ENCODE measurements at places on chromosomes 1 and 21. TPM values are rescaled to one million over a fixed set of nuclear protein-coding genes. Genes with fewer than 3 reads are reported as not detected.

GRCh38 chr1:152164517-152165136, 5.6 kb upstream of the RPTN start:
- no peaks in the 10 kb centered on the region for H3K4me1 ChIP-seq
- H3K27ac ChIP-seq, result no peak overlapping the region
- no peak for DNase-seq
- no peaks in the 10 kb centered on the region for H3K36me3 ChIP-seq
- no peak overlapping the region for H3K4me3 ChIP-seq

DNA sequence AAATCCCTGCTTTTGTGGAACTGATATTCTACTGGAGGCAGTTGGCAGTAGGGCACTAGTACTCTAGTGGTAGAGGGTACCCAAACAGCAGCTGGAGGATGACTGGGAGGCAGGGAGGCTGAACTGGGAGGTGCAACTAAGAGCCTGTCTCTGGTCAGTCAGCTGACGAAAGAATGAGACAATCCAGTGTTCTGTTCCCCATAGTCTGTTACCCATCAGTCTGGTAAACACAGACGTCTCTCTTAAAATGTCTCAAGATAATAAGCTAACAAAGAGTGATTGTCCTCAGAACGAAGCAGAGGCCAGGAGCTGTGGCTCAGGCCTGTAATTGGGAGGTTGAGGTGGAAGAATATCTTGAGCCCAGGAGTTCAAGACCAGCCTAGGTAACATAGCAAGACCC, 30.4 kb downstream of the TFAP2E start:
- H3K4me3 ChIP-seq, result no peak overlapping the region
- H3K4me1 ChIP-seq, result no peaks in the 10 kb centered on the region
- no peak for DNase-seq
- peaks cover 43% of the 10 kb centered on the region for H3K36me3 ChIP-seq
- H3K27me3 ChIP-seq, result no peaks in the 10 kb centered on the region

DNA sequence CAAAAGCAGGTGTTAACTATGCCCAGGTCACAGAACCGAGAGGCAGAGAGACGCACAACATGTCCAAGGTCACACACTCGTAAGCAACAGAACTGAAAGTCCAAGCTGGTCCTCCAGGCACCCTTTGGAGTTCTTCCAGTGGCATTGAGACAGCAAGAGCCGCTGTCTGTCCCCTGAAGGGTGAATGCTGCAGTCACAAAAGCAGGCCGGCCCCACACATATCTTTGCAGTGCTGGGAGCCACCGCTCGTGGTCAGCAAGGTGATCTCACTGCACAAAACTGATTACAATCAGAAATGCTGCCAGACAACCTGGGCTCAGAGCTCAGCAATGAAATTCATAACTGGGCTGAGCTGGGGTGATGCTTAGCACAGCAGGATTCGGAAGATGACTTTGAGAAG, 47.4 kb upstream of the RAB4A start:
- peak; percentile 73 for DNase-seq
- H3K27ac ChIP-seq, result peak overlapping the region; percentile 61
- H3K4me3 ChIP-seq, result no peak overlapping the region
- H3K4me1 ChIP-seq, result peaks cover 28% of the 10 kb centered on the region
- no peaks in the 10 kb centered on the region for H3K27me3 ChIP-seq

DNA sequence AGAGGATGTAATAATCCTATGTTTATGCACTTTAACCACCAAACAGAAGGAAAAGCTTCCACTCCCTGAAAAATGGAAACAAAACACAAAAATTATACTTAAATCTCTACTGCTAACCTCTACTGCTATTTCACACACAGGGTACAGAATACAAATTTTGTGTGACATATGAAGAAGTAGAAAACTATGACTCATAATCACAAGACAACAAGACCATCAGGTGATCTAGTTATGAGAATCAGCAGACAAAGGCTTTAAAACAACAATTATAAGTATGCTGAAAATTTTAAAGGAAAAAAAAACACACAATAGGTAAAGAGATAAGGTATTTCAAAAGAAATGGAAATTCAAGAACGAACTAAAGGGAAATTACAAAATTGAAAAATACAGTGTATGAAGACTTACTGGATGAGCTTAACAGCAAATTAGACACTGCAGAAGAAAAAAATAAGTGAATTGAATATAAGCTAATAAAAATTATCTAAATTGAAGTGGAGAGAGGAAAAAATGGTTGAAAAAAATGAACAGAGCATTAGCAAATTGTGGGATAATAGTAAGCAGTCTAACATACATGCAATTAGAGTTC, 13.6 kb upstream of the NAV1 start:
- no peak overlapping the region for H3K4me3 ChIP-seq
- no peaks in the 10 kb centered on the region for H3K27me3 ChIP-seq
- DNase-seq, result no peak
- H3K36me3 ChIP-seq, result no peaks in the 10 kb centered on the region
- H3K27ac ChIP-seq, result no peak overlapping the region
- H3K4me1 ChIP-seq, result no peaks in the 10 kb centered on the region

- no peak overlapping the region for H3K27ac ChIP-seq
- no peak overlapping the region for H3K4me3 ChIP-seq
- no peak for DNase-seq
- H3K36me3 ChIP-seq, result no peaks in the 10 kb centered on the region
- peaks cover under 1% of the 10 kb centered on the region for H3K4me1 ChIP-seq
- no peaks in the 10 kb centered on the region for H3K27me3 ChIP-seq
Observed at GRCh38 chr21:40613546-40614030, 233.4 kb downstream of the DSCAM start.

- no peak overlapping the region for H3K4me3 ChIP-seq
- DNase-seq, result no peak
- no peaks in the 10 kb centered on the region for H3K27me3 ChIP-seq
- no peaks in the 10 kb centered on the region for H3K36me3 ChIP-seq
- H3K27ac ChIP-seq, result no peak overlapping the region
Observed at GRCh38 chr21:16945580-16945979, 567.3 kb upstream of the CXADR start.

DNA sequence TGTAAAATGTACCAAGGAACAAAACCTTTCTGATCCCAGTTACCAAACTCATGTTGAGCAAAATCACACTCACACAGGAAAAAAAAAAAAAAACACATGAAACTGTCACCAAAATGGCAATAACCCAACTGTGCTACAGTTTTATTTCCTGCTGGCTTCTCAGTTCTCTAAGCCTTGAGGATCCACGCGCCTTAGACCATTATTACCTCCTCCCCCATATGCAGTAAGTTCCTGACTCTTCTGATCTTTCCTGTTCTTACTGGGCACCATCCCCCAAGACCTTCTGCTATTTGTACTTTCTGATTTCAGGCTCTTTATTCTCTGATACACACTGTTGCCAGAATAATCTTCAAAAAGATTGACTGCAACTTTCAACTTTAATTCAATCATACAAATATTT, 79.6 kb downstream of the SLC45A1 start:
- H3K27ac ChIP-seq, result no peak overlapping the region
- no peak for DNase-seq
- H3K27me3 ChIP-seq, result no peaks in the 10 kb centered on the region
- no peaks in the 10 kb centered on the region for H3K36me3 ChIP-seq

SPRR2F gene
- not detected for total RNA-seq

Data from pancreas (tissue), 10 donors.